Esophagus squamous epithelium (tissue), 5 donors: ENCODE measurements at places on chromosomes 3 and 15. TPM values are rescaled to one million over a fixed set of nuclear protein-coding genes. Genes with fewer than 3 reads are reported as not detected.

GRCh38 chr15:88269356-88270062 is 13.0 kb upstream of the NTRK3 start:
- no peak for DNase-seq

DNA sequence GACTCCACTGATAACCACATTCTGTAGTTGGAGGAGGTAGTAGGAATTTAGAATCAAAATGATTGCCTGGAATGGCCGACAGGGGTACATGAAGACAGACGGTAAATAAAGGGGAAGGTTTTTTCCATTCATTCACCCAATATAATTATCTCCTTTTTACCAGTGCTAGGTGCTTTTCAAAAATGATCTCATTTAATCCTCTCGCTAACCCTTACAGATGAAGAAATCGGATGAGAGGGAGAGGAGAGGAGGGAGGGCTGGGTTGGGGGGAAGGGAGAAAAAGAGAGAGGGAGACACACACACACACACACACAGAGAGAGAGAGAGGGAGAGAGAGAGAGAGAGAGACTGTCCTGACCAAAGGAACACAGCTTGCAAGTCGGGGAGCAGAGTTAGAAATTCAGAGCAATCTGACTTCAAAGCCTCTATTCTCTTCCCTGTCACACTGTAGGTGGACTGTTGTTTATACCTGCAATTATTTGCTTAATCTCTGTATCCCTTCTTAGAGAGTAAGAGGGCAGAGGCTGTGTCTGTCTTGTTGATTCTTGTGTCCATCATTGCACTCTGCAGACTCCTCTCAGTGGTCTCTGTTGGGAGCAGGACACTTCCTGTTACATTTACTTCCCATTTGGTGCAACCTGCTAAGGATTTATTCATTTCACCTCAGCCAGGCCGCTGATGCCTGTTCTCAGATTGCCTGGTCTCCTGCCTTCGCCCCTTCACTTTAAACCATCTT is 18.7 kb upstream of the PAQR9 start:
- no peak for DNase-seq

DNA sequence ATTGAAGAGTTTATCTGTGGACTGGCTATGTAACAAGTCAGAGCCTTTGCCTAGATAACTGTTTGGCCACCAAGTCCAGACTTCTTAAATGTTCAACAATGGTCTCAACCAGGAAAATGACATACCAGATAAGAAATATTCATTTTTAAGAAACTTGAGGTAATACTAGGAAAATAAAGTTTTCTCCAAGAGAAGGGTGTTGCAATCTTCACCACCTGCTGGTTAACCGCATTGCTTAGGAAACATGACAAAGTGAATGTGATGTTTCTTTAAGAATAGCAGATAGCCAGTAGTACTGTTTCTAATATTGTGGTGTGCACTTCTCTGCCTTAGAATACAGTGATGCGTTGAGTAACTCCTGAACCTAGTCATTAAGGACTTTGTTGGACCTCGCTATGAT is 321.5 kb upstream of the CADM2 start:
- no peak for DNase-seq

DNA sequence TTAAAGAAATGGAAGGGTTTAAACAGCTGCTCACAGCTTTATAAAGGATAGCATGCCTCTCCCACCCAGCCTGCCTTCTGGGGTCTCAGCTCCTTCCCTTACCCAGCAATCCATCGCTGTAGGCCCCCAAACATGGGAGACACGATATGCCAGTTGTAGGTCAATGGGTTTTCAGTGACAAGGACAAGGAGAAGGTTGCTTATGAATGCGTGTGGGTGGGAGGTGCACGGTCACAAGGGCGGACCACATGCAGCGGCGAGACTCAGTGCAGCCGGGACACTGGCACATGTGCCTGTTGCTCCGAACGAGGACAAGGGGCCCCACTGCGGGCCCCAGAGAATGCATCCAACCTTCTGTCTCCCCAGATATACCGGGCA is 67.0 kb downstream of the MGLL start:
- no peak for DNase-seq

DNA sequence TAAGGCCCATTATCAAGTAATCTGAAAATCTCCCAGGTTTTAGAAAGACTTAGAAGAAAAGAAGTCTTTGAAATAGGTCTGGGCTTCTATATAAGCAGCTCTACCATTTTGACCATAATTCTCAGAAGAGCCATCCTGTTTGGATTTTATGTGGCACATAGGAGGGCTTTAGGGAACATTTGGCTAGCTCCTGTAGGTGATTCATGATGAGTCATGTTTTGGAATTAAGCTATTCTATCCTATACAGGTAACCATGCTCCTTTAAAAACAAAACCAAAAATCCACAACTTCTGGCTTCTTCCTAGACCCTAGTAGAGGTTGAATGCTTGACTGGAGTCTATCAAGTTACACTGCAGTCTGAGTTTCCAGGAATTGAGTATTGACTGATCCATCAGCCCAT is 8.9 kb downstream of the SST start:
- DNase-seq: no peak

- DNase-seq: no peak
Observed at GRCh38 chr3:106290304-106290997, 421.6 kb upstream of the CBLB start.

GRCh38 chr3:176147251-176147650 is 1050.0 kb downstream of the TBL1XR1 start:
- no peak for DNase-seq

GRCh38 chr3:71628522-71628921 is 45.0 kb upstream of the FOXP1 start:
- no peak for DNase-seq

DNA sequence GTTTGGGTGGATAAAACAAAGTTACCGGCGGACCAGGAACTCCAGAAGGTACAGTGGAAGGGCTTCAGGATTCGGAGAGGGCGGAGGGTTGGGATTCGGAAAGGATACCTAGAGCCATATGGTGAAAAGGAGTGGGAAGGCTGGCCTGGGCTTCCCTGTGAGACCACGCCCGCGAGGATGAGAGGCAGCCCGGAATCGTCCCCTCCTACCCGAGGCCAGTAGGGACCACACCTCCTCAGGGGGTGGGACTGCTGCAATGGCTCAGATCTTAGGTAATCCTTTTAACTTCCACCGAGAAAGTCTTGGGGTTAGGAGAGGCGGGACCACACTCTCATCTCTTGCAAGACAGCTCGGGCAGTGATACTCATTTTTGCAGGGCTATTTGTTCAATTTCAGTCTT is 511.3 kb downstream of the OCA2 start:
- DNase-seq: no peak

DNA sequence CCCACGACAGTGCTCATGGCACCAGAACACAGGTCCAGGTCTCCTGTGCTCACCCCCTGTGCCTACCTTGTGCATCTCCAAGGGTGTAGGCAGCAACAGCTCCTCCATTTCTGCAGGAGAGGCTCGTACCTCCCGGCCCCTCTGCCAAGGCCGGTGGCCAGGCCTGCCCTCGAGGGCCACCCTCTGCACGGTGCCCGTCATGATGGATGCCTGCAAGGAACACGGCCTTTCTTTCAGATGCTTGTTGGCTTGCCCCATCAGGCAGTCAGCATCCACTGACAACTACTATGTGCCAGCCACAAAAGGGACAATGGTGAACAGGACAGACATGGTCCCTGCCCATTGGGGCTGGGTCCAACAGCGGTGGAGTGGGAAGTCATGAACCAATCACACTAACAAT is 43.8 kb downstream of the GRIP2 start:
- no peak for DNase-seq

- no peak for DNase-seq
Observed at GRCh38 chr15:70902107-70902506, 9.5 kb downstream of the LRRC49 start.

GRCh38 chr3:3665961-3666640 is 133.1 kb upstream of the LRRN1 start:
- no peak for DNase-seq

- no peak for DNase-seq
Observed at GRCh38 chr3:49901366-49902339, 2.0 kb downstream of the MST1R start.

DNA sequence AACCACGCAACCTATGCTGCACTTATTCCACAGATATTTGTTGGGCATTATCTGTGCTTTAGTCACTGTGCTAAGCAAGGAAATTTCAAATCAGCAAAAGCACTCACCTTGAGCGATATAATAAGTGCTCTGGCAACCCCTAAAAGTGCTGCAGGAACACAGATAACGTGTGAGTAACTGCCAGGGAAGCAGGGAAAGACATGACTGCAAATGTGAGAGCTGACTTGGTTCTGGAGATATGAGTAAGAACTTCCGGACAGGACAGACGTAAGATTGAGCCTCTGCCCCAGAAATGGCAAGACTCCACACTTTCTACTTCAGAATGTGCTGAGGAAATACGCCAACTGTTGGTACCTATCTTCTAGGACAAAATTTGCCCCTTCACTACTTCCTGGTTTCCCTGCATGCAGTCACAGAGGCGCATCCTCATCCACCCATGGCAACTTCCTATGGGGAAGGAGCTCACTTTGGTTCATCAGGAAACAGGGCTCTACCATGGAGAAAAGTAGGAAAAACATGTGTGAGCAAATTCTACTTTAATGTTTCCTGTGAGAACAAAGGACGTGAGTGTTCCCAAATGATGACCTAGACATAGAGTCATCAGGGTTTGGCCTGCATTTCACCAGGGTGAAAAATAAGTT is 41.7 kb downstream of the AQP9 start:
- DNase-seq: no peak

- no peak for DNase-seq
Observed at GRCh38 chr3:129837065-129837642, 56.4 kb downstream of the TMCC1 start.

DNA sequence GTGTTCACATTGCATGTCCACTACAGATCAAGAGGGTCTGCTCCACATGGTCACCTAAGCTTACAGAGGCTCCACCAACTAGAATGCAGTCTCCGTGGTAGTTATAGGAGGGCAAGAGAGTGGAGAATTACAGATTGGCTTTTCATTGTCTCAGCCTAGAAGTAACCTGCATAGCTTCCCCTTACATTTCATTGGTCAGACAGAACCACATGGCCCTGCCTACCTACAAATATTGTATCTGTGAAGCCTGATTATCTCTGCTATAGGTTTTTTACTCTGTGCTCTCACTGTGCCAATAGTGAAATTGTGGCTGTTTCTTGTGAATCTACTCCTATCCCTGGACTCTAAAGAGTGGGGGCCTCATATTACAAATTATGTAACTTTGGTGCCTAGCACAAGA is 2.5 kb upstream of the TLNRD1 start:
- no peak for DNase-seq

DNA sequence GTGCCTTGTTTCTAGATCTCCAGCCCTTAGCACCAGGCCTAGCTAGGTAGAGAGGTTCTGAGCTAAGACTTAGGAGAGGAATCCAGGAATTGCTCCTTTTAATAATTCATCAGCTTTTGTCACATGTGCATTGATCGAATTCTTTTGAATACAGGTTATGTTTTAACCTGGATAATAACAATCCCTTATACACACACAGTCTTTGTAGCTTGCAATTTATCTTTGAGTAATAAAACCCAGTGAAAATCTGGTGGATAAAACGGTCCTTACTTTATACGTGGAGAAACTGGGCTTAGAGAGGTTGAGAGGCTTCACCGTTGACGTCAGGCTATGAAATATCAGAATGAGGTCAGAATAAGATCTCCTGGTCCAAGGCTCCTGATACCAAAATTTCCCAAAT is 7.2 kb upstream of the SCN10A start:
- DNase-seq: no peak

- DNase-seq: no peak
Observed at GRCh38 chr3:64612916-64613526, 74.8 kb downstream of the ADAMTS9 start.

- no peak for DNase-seq
Observed at GRCh38 chr3:129278966-129279906, 566 bp downstream of the HMCES start.

- DNase-seq: no peak
Observed at GRCh38 chr3:150373234-150373875, 34.7 kb upstream of the TSC22D2 start.

DNA sequence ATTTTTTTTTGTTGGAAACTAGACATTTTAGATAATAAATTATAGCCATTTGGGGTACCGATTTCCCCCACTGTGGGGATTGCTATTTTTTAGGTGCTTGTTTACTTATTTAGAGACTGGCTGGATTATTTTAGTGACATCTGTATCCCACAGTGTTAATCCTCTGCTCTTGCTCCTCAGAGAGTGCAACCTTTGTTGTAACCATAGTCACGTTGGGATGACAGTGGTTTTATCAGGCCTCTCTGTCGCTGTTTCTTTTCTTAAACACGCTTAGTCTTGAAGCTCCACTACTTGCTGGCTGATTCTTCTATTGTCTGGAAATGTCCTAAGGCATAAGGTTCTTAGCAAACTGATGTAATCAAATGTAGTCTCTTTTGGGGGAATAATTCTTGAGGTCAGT is 451.6 kb upstream of the SEMA6D start:
- no peak for DNase-seq

DNA sequence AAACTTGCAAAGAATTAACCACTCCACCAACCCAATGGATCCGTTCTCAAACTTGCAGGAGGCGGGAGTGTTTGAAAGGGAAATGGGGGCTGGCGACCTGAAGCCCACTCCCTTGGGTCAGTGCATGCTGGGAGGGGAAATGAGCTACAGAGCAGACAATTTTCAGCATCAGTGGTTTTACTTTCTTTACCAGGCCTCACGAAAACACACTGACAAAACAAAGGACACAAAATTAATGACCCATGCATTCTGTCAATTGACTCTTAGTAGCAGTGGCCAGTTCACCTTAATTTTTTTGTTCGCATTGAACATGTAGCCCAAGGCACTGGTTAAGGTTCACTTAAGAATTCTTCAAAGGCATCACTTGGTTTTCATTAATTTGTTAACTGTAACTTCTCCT is 413.5 kb downstream of the MECOM start:
- DNase-seq: no peak

Gene SLCO2A1
- total RNA-seq: 3.3 TPM

Gene EPM2AIP1
- total RNA-seq: 13.9 TPM

Gene MCTP2
- 11.2 TPM for total RNA-seq

Gene HHATL
- total RNA-seq: not detected

Gene MON1A
- total RNA-seq: 17.2 TPM

Gene CCNB2
- 12.2 TPM for total RNA-seq

Gene SRGAP3
- 4.0 TPM for total RNA-seq

Gene SLC35A5
- 22.8 TPM for total RNA-seq

Gene EMC7
- total RNA-seq: 34.3 TPM

Gene HES1
- total RNA-seq: 80.5 TPM

Gene FSIP1
- total RNA-seq: 0.38 TPM

Gene CLDND1
- total RNA-seq: 80.0 TPM
